ENCODE measurements at places on chromosomes 12 and 14. TPM values are rescaled to one million over a fixed set of nuclear protein-coding genes. Genes with fewer than 3 reads are reported as not detected.

The POMT2 gene
- total RNA-seq, result 28.4 TPM

The INHBE gene
- not detected for total RNA-seq

GRCh38 chr14:81826081-81826480 is 292.4 kb upstream of the SEL1L start:
- no peak overlapping the region for H3K4me3 ChIP-seq
- H3K4me1 ChIP-seq, result no peaks in the 10 kb centered on the region
- DNase-seq, result no peak
- no peaks in the 10 kb centered on the region for H3K27me3 ChIP-seq
- no peaks in the 10 kb centered on the region for H3K36me3 ChIP-seq

DNA sequence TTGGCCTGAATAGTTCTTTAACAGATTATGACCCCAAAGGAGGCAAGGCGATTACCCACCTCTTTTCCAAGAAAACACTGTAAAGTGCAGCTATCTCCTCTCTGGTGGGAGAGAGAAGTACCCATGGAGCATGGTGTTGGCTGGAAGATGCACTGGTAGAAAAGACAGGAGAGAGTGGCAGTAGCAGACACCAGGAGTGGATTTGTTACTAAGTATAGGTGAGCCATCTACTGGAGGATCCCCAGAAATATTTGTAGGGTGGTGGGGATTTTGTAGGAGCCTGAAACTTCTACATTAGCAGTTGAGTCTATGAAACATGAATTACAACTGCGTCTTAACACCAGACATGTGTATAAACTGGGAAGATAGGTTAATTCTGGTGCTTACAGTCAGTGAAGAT is 148.0 kb downstream of the SLC38A4 start:
- H3K27me3 ChIP-seq, result no peaks in the 10 kb centered on the region
- H3K4me1 ChIP-seq, result peaks cover 4% of the 10 kb centered on the region
- no peak for DNase-seq

GRCh38 chr14:75720842-75721498 is 59.9 kb downstream of the TTLL5 start:
- H3K36me3 ChIP-seq, result no peaks in the 10 kb centered on the region
- H3K27ac ChIP-seq, result peak overlapping the region; percentile 56
- peak; percentile 85 for DNase-seq
- peaks cover 6% of the 10 kb centered on the region for H3K4me1 ChIP-seq
